CD4-positive, alpha-beta T cell treated with Interleukin-2 at 100 ng/mL for 4 hours (primary cell): ENCODE measurements at places on chromosomes 1 and 21.

DNA sequence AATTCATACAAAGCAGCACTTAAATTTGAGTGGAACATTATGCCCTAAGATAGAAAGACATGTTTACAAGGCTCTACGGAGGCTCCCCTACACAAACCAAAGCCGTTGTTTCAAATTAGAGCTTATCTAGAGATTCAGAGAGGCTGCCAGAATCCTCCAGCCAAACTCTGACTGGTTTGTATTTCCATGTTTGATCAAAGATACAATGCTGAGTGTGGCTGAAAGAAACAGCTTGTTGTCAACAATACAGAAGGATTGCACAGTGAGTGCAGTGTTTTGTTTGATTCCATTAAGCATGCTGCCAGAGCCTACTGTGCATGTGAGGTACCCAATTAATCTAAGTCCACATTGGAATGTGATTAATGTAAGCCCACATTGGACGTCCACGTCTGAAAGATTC is 402.7 kb downstream of the DISC1 start:
- DNase-seq, result no peak

DNA sequence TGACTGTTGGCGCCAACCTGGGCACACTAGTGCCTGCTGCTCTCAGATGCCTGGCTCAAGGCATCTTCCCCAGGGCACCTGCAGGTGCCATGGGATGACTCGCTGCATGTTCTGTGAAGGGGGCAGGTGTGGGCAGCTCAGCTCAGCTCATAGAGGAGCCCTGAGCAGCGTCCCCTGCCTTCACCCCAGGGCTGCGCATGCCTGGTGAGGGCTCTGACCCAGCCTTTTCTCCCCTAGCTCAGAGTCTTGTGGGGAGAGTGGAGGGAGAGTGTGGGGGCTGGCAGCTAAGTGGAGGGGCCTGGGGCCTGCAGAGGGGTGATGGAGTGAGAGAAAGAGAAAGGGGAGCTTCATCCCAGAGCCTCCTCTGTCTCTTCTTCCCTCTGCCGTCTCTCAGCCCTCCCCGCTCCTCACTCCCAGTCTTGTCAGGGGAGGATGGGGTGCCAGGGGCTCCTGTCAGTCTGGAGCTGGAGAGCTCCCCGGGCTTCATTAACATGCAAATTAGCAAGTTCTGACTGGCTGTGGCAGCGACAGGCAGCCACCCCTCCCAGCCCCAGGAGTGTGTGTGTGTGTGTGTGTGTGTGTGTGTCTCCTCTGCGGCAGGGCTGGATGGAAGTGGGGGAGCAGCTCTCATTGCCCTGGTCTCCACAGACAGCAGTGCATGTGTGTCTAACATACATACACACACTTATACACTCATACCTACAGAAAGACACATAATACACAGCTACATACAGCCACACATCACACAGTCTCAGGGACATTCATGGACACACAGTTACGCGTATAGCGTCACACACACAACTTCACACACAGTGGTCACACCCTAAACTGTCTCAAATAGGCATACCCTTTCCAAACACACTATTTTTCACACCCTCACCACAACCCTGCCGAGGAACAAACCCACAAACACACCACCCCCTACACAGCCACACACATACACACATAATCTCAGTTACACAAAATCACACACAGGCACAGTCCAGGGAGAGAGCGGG is 34.0 kb downstream of the FOXO6 start:
- no peak for DNase-seq

DNA sequence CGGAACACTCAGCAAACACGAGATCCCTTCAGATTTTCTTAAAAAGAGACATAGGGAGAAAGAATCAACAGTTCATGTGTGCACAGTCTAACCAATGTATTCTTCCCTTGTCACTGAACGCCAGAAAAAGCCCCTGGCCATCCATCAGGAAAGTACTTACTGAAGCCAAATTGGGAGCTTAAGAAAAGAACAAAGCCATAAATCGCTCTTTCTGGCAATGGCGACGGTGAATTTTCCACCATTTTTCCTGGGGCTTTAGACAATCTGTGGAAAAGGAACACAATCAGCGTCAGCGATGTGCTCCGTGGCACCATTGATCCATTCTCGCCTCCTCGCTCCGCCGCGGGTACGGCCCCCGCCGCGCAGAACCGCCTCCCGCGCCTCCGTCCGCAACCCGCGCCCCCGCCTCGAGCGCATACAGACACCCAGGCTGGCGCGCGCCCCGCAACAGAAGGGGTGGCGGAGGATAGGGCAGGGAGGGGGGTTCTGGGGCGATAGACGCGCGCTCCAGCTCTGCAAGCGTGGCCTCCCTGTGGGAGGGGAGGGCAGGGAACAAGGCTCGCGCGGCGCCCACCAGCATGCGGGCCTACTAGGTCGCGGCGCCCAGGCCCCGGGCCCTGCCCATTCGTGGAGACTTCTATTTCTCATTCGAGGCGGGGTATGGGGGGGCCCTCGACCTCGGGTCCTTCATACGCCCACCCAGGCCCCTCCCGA is 440 bp downstream of the PIGP start:
- peak; percentile 71 for DNase-seq

DNA sequence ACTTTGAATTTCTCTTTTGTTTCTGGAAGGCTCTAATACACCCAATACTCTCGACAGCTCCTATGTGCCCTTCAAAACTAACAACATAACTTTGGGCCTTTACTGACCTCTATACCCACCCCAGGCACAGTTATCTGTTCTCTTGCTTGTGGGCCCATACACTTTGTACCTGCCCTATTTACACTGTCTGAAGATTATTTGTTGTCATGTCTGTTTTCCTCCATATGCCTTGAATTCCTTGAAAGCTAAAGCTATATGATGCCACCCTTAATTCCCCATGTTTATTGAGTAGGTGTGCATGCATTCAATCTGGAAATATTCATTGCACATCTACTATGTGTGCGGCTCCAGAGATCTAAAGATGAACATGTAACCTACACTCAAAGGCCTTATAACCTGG is 267.6 kb downstream of the PLPP3 start:
- DNase-seq, result no peak

DNA sequence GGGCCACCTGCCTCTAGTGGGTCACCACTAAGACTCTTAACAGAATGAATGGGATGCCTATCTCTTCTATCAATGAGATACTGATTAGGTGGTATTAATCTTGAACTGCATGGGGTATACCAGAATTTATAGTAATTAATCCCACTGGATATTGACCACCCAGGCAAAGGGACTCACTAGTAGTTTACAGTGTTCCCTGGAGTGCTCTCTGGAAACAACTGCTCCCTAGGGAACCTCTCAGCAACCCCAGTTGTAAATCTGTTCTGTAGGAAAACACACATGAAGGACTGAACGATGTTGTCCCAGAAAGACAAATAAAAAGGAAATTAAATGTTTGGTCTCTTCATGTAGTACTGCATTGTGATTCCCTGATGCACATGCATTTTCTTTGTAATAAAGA is 430.5 kb downstream of the HLX start:
- no peak for DNase-seq

DNA sequence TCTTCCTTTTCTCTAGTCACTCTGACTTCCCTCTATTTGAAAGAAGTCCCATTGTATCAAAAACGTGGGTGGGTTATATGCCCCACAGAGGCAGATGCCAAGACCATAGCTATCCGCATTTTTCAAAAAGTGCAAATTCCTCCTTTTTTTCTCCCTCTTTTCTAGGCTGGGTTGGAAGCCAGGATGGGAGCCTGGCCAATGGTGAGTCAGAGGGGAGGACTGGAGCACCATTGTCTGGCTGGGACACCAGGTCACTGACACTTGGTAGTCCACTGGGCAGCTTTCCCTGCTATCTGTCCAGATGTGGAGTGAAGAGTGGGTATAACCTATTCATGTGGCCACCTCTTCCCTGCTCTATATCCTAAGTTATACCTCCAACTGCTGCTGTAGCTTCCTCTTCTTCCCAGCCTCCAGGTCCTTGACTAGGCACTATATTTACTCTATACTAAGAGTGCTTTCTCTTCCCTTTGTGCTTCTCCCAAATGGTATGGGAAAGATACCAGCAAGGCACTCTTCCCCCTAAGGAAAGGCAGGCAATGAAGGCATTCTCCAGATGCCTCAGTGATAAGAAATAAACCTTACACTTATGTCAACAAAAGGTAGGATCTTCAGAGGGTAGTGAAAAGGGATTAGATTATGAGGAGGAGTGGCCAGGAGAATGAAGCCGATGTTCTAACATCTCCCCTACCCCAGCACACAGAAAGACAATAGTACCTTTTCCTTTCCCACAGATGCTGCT is 12.9 kb downstream of the PI4KB start:
- no peak for DNase-seq

DNA sequence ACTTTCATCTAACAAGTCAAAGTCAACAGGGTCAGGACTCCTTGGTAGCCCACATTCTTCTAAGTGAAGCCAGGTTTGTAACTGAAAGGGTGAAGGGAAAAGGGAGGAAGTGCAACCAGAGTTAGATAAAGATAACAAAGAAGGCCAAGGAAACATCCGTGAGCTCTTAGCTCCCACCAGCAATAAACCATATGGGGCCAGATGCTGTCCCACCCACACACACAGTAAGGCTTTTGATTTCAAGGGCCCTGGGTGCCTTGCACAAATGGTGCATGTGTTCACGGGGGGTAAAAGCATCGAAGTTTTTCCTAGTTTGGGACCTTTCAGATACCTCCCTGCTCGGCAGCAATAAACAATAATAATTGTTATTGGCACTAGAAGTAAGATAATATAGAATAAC is 5.1 kb upstream of the TIAM1 start:
- no peak for DNase-seq

GRCh38 chr21:37580666-37581065 is 214.1 kb downstream of the DYRK1A start:
- DNase-seq, result no peak

DNA sequence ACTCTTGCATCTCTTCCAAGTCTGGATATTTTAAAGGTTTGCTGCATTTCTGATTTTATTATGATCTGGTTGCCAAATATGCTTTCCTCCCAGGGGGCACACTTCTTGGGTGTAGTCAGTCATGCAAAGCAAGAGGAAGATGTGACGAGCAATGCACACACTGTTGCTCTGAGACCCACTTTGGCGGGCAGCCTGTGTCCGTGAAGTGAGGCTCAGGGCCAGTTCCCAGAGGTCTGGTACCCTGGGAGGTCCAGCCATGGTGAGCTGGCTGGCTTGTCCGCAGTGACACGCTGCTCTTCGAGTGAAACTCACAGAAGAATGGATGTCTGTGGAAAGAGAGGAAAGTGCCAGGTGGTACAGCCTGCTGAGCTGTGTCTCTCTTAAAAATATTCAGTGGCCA is 52.8 kb upstream of the EDN2 start:
- DNase-seq, result no peak

DNA sequence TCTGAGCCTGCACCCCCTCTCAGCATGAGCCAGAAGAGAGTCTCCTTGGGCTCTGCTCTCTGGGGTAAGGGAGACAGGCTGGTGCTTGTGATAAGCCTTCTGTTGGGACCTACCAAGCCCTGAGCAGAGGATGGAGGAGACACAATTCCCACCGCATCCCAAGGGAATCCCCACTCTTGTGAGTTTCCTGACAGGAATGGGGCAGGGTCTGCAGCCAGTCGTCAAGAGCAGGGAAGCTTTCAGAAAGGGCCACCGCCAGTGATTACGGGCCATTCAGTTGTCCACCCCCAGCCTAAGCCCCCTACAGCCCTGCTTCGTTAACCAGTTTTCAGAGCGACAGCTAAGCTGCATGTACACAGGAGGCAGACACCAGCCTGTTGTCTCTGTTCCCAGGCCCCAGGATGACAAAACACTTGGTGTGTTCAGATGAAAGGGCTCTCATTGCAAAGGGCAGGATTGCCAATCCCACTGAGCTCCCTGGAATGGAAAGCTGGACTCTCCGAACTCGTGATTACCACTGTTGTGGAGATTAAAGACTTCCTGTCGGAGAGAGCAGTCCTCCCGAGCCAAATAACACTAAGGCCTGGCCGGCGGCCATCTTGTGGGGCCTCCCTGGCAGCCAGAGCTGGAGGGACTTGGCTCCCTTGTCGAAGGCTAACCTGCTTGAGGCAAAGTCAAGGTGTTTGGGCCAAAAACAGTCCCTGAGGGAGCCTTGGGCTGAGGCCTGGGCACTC is 37.4 kb upstream of the SLC30A1 start:
- DNase-seq, result no peak

GRCh38 chr1:229924639-229925038 is 142.4 kb upstream of the GALNT2 start:
- DNase-seq, result no peak

DNA sequence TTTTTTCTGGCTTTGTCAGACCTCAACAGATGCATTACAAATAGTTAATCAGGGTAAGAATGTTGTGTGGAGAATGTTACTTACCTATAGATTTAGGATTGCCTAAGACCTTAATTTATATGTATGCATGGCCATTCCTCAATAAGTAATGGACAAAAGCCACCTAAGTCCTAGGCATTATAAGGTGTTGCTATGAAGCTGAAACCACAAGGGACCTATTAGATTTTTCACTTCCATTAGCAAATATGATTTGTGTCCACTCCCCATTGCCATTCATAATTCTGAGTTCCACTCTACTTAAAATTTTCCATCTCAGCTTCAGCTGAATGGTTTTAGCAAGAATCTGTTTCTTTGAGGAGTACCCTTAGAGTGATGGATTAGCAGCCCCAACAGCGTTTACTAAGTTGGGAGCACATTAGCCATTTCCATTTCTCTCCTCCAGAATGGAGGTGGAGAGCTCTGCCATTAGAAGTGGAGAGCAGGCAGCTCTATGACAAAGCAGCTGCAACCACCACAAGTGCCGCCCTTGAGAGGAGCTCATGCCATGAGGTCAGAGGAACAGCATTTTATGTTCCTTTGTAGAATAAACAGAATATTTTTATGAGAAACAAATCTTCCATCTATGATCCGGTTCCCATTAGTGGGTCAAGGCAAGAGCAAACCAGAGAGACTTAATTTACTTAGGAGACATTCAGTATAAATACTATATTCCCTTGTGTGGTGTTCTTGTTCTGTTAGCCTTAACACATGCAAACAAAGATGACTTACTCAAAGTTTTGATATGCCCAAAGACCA is 28.9 kb upstream of the C1orf87 start:
- no peak for DNase-seq

GRCh38 chr1:165376041-165376810 is 19.7 kb upstream of the LMX1A start:
- peak; percentile 11 for DNase-seq

GRCh38 chr1:37822906-37823815 is 15.2 kb upstream of the YRDC start:
- DNase-seq, result no peak

DNA sequence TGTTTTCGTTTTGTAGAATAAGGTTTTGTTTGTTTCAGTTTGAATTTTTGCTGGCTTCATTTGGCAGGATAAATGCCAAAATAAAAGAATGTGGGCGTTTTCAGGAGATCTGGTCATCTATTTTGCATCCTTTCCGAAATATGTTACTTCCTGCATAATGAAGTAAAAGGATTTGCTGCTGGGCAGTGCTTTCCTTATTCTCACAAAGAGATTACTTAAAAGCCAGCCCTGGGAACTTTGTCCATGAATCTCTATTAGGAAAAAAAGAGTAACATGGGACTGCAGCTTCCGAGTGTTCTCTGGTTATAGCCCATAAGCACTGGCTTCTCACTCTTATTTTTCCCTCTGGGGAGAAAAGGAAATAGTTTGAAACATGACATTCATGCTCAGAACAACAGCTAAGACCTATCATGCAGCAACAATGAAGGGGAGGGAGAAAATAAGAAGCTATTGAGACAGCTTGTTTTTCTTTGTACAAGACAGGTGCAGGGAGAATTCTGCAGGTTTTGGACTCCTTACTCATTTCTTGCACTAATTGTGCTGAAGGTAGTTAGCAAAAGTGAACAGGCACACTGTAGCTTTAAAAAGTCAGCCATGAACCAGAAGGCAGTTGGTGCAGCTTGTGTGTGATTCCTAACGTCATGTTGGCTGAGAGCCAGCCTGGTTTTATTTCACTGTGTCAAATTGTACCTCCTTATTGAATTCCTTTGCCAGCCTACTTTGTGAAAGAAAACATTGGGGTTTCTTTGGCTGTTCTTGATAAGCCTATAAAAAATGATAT is at the start of gene SAMD13:
TSS of gene SAMD13 (plus strand) at position 705 of the 781 bp plus-strand sequence. CDS start 1,527 bp downstream, outside the sequence.
- peak; percentile 46 for DNase-seq
